ENCODE measurements at places on chromosomes 13 and 19.

DNA sequence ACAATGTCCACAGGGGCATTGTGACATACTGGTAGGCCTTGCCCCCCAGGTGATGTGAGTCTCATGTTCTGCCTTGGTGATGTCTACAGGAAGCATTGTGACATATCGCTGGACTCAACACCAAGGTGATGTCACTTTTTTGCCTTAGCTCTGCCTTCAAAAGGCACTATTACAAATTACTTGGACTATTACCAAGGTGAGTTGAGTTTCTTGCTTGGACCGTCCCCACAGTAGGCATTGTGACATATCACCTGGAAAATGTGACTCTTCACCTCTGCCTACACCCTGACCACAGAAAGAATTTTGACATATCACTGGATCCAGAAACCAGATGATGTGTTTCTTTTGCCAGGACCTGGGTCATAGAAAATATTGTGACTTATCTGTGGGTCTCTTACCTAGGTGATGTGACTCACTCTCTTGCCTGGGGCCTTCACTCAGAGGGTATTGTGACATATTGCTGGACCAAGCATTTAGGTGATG, 60.6 kb upstream of the ZNF724 start:
- no peak for DNase-seq

DNA sequence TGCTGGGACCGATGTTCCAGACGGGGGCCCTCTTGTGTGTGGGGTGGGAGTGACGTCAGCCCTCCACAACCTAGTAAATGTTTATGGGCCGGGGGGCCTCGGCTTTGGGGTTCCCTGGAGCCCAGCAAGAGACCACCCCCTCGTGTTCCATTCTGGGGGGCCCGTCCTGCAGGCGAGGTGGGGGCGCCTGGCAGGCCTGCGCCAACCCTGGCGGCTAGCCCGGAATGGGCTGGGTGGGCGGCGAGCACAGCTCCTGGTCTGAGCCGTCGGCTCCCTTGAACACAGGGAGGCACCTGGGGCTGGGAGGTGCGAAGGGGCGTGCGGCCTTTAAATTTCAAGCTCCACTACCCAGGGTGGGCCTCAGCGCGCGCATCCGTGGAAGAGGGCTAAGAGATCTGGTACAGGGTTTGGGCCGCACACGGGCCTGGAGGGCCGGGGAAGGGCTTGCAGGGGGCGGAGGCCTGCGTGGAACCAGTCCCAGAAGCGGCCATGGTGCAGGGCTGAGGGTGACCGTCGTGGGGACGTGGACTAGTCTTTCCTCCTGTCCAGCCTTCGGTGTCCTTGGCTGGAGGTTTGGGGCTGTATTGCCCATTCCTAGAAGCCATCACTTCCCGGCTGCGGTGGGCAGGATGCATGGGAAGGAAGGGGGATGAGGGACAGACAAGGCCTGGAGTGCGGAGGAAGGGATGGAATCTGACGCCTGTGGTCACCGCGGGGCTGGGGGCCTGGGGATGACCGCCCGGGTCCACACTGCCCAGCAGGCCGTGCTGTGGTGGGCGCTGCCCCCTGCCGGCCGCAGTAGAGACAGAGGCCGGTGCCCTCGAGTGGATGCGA, 11.4 kb downstream of the NDUFA11 start:
- no peak for DNase-seq

DNA sequence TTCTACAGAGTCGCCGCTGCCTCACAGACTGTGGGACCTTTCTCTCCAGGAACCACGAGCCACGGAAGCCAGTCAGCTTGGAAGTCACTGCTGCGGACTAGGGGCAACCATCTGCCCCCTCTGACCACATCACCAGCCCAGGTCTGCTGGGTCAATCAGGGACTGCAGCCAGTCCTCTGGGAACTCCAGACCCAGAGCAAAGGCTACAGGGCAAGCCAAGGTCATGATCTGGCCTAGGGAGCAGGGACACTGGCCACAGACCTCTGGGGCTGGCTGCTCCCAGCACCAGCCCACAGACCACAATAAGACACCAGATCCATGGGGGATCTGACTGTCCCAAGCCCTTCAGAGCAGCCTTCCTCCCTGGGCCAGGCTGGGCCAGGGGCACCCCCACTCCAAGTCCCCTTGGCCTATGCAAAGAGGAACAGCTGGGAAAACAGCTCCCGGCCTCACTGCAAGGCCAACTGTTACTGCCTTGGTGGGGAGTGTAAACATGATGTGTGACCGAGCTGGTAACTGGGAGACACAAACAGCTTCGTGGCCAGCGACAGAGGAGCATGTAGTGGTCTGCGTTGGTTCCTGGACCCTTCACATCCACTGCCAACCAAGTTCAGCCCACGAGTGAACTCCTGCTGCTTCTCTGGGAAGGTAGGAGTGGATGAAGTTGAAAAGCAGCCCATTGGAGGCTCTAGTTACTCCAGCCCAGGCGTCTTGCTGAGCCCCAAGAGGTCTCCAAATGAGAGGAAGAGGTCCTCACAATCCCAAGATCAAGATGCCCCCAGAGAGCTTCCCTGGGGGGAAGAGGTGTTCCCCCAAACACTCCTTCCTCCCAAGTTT, 1.5 kb downstream of the AKT2 start:
- DNase-seq: peak; percentile 7

- no peak for DNase-seq
These were observed 28.6 kb downstream of the PRAM1 start for GRCh38 chr19:8473648-8474476.

- no peak for DNase-seq
These were observed 580 bp downstream of the EIF3K start for GRCh38 chr19:38619361-38620174.

- no peak for DNase-seq
These were observed 1.1 kb downstream of the FOXO1 start for GRCh38 chr13:40665126-40666044.

DNA sequence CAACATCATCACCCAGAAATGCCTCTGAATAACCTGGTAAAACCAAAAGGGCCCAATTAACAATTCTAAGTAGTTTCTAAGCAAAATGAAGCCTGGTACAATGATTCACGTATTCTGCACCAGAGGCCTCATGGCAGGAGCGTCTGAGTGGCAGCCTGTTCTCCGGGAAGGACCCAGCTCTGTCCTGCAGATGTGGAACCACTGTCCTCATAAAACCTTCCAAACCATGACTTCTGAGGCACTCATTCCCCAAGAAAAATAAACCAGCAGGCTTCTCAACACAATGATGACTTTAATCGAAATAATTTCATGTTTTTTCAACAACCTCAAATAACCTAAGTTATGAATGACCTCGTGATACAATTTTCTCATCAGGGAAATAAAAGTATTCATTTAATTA, 89.9 kb downstream of the STK24 start:
- DNase-seq: no peak

DNA sequence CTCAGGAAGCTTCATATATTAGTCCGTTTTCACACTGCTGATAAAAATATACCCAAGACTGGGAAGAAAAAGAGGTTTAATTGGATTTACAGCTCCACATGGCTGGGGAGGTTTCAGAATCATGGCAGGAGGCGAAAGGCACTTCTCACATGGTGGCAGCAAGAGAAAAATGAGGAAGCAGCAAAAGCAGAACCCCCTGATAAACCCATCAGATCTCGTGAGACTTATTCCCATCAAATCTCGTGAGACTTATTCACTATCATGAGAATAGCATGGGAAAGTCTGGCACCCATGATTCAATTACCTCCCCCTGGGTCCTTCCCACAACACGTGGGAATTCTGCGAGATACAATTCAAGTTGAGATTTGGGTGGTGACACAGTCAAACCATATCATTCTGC, 23.1 kb downstream of the FLT3 start:
- no peak for DNase-seq

DNA sequence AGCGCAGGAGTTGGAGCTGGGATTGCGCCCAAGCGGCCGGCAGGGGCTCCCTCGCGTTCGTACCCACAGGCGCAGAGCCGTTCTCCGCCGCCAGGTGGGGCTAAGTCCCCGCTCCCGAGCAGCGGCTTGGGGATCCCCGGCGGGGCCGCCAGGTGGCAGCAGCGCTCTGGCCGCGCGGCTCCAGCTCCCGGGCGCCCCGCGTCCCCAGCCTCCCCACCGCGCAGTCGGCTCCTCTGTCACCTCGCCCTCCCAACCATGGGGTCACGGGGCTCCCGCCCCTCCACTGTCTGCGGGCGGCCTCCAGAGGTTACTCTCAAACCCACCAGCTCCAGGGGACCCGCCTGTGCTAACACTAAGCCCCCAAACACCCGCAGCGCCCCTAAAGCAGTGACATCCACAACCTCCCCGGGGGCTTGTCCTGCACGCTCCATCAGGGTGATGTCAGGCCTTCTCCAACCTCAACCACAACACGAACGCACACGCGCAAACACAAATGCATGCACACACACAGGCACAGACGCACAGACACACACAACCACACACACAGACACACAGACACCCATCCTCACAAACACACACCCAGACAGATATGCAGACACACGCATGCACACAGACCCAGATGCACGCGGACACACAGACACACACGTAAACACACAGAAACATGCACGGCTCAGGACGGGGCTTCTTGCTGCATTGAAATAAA, 18.4 kb upstream of the KCTD15 start:
- no peak for DNase-seq

DNA sequence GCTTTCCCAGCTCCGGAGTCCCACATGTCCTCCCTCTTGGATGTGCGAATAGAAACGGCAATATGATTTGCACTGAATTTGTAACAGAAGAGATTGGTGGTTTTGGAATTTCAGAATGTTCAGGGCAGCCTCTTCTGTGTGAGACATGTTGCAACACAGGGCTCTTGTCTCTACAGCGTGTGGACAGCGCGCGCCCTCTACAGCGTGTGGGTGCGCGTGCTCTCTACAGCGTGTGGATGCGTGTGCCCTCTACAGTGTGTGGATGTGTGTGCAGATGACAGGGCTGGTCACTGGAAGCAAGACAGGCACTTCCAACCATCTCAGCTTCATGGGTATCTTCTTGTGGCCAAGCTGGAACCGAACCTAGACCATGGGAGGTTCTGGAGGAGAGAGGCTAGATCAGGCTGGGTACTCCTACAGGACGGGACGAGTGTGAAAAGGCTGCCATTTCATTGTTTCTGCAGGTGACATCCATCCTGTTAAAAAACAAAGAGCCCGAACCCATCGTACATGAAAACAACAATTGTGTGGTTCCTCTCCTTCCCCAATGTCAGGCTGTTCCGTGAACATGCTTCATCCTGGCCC, 78.4 kb downstream of the TEX29 start:
- no peak for DNase-seq

DNA sequence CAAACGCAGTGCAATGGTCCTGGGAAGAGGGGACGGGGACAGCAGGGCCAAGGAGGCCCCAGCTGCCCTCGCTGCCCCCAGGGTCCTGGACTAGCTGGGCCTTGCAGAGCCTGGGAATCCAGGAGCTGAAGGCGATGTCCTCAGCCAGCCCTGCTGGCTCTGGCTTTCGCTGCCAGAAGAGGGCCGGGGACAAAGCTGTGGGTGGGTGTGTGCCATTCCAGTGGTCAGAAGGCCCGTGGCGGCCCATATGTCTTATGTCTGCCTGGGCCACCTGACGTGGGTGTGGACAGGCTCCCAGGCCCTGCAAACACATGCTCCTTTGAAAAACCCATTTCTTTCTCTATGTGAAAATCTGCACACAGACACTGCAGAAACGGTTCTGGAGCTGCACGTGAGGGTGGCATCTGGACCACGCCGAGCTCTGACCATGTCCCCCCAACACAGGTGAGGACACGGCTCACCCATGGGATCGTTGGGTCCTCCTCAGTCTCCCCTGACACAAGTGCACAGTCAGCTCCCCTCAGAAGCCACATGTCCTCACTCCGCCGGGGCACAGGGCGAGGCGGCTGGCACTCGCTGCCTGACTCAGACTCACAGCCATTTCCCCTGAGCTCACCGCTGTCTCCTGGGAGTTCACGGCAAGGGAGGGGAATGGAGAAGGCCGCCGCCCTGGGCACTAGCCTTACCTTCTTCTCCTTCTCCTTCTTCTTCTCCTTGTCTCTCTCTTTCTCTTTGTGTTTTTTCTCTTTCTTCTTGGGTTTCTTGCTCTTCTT, 16.9 kb downstream of the IZUMO4 start:
- no peak for DNase-seq

DNA sequence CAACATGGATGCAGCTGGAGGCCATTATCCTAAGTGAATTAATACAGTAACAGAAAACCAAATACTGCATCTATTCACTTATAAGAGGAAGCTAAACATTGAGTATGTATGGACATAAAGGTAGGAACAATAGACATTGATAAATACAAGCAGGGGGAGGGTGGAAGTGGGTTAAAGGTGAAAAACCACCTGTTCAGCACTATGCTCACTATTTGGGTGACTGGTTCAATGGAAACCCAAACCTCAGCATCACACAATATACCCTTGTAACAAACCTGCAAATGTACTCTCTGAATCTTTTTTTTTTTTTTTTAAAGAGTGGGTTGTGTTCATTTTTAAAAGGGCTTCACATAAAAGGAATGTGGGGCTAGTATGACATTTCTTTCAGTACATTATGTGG, 26.9 kb upstream of the CPB2 start:
- DNase-seq: no peak

DNA sequence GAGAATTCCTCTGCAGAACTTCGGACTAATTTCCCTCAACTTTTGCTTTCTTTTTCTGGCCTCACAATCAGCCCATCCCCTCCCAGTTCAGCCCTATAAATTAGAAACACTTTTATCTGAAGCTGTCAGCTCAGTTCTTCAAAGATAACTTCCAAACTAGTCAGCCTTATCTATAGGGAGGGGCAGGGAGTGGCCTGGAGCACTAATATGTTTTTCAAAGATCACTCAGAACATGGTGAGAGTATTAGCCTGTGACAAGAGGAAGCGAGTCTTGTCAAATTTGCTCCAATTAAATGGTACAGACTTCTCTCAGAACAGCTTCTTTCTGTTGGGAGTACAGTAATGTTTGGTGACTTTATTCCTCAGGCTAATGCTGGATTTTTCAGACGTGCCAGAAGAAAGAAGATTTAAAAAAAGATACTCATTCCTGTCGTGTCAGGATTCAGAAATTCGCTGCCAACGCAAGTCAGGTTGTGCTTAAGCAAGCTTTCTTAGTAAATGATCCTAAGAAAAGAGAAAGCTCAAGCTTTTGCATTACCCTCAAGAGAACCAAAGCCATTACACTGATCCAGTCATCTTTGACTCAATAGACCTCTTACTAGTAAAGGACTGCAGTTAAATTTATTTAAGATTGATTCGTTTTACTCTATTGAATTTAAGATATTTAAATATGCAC, 1033.6 kb downstream of the SLITRK5 start:
- DNase-seq: no peak

DNA sequence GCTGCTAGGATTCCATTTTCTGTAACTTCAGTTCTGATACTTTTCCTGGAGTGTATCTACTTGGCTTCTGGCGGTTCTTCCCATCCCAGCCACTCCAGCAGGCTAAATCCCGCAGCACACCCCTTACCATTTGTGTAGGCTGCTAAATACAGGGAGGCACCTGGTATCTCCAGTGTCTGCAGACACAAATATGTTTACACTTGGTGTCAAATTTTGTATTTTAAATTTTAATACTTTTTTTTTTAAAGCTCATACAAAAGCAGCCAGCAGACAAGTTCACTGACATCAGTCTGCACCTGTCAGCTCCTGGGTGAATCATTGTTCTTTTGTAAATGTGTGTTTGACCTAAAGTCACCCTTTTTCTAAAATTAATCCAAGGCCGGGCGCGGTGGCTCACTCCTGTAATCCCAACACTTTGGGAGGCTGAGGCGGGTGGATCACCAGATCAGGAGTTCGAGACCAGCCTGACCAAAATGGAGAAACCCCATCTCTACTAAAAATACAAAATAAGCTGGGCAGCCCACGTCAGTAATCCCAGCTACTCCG, 3.4 kb upstream of the ZSCAN4 start:
- no peak for DNase-seq

GRCh38 chr13:81487151-81487550, 1146.2 kb upstream of the SPRY2 start:
- DNase-seq: peak; percentile 11
